ENCODE measurements at places on chromosomes 3 and 15.

GRCh38 chr15:58724466-58724865 lies 25.0 kb downstream of the ADAM10 start:
- DNase-seq: no peak

DNA sequence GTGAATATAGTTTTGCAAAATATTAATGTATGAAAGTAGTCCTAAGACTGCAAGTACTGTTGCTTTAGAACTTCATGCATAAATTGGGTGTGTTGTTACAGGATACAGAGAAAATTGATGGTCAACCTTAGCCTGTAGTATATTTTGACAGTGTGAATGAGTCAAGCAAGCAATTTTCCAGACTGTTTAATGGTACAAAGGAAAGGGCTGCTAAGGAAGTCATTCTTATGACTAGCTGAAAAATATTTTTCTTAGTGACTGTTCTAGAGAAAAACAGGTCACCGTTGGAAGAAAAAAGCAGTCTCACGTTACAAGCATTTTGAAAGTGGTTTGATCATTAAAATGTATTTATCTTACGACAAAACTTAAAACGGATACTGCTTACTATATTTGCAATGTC lies 49.2 kb downstream of the MBNL1 start:
- DNase-seq: no peak

DNA sequence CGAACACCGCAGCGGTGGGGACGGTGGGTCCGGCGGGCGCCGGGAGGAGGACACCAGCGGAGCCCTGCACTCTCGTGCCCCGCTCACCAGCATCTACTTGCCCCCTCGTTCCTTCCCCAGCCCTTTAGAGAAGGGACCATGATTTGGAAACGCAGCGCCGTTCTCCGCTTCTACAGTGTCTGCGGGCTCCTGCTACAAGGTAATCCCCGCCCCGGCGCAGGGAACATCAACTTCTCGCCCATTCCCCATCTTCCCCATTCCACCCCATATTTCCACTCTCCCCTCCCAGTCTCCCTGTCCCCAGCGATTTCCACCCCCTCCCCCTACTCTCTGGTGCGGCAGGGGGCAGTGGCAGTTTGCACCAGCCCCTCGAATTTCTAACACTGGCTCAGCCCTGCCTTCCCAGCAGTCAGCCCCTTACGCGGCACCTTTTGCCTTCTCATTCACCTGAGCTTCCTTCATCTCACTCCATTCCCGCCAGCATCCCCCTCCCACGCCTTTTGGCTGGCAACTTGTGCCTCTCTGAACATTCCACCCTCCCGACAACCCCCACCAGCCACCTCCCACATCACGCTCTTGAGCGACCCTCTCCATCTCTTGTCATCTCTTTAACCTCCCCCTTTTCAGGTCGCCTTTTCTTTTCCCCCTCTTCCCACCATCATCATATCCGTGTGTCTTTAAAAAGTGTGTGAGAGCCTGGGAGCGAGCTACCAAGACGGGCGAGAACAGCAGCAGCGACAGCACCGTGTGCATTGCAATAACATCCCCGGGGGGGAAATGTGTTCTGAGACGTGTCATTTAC lies 882 bp downstream of the CADM2 start:
- DNase-seq: peak; percentile 18

- no peak for DNase-seq
Measured at GRCh38 chr15:100783291-100783690, 96.3 kb upstream of the ALDH1A3 start.

DNA sequence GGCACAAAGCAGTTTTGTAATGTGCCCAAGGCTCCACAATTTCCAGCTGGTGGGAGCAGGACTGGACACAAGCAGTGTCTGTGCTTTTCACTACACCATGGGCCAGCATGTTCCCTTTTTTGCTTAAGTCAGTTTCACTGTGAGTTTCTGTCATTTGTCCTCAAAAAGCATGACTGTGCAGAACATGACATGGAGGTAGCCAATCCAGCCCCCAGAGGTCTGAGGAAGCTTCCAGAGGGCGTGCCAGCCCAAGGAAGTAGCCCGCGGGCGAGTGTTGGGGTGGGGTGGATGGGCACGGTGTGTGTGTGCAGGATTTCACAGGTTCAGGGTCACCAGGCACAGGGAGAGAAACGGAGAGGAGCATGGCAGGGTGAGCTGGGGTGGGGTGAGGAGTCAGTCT lies 8.0 kb upstream of the EEFSEC start:
- DNase-seq: no peak

GRCh38 chr15:100571592-100572167 lies 30.3 kb downstream of the LINS1 start:
- no peak for DNase-seq

GRCh38 chr3:66113542-66113941 lies 74.8 kb upstream of the MAGI1 start:
- DNase-seq: no peak

DNA sequence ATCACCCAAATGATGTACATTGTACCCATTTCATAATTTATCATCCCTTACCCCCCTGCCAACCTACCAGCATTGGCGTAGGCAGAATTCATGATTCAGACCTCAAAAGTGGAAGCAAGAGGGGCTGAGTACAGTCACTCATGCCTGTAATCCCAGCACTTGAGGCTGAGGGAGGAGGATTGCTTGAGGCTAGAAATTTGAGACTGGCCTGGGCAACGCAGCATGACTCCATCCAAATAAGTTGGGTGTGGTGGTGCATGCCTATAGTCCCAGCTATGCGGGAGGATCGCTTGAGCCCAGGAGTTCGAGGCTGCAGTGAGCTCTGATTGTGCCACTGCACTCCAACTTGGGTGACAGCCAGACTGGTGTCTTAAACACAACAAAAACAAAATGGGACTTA lies 10.4 kb downstream of the TTC14 start:
- no peak for DNase-seq

GRCh38 chr15:51757450-51757849 lies 6.1 kb downstream of the TMOD2 start:
- no peak for DNase-seq

Measured in HEK293T (cell line).